ENCODE measurements at places on chromosomes 2 and 18. TPM values are rescaled to one million over a fixed set of nuclear protein-coding genes. Genes with fewer than 3 reads are reported as not detected.

- no peaks in the 10 kb centered on the region for H3K27me3 ChIP-seq
- H3K27ac ChIP-seq = no peak overlapping the region
- H3K4me3 ChIP-seq = no peak overlapping the region
- H3K4me1 ChIP-seq = peaks cover 26% of the 10 kb centered on the region
- no peaks in the 10 kb centered on the region for H3K36me3 ChIP-seq
These were observed 81.9 kb upstream of the MAPRE2 start for GRCh38 chr18:34959211-34959829.

- no peaks in the 10 kb centered on the region for H3K27me3 ChIP-seq
- no peaks in the 10 kb centered on the region for H3K4me1 ChIP-seq
- H3K4me3 ChIP-seq = no peak overlapping the region
- no peak for DNase-seq
- no peaks in the 10 kb centered on the region for H3K36me3 ChIP-seq
- H3K27ac ChIP-seq = no peak overlapping the region
These were observed 211.9 kb downstream of the AGPS start for GRCh38 chr2:177604271-177605065.

DNA sequence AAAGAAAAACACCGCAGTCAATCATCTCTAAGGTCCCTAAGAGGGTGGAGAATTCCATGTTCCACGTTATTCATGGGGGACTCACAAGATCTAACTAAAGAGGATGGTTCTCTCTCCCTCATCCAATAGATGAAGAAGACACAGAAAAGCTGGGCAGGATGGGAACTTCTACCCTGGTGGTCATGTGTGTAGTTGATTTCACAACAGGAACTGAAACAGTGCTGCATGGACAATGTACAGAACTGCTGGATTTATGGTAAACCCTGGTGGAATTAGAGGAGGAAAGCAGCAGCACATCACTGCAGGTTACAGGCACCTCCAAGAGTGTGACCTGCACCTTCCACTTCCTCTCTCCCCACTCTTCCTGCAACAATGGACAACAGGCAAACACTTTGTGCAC is 31.4 kb downstream of the FECH start:
- H3K27ac ChIP-seq = no peak overlapping the region
- no peak for DNase-seq
- H3K36me3 ChIP-seq = peaks cover 94% of the 10 kb centered on the region
- H3K4me1 ChIP-seq = no peaks in the 10 kb centered on the region

NMS gene
- total RNA-seq = not detected

All from psoas muscle (tissue), 8 donors.